ENCODE measurements at places on chromosomes 3 and 15.
A peak's percentile ranks its signal among the peaks of the same experiment; 100 is the strongest.

DNA sequence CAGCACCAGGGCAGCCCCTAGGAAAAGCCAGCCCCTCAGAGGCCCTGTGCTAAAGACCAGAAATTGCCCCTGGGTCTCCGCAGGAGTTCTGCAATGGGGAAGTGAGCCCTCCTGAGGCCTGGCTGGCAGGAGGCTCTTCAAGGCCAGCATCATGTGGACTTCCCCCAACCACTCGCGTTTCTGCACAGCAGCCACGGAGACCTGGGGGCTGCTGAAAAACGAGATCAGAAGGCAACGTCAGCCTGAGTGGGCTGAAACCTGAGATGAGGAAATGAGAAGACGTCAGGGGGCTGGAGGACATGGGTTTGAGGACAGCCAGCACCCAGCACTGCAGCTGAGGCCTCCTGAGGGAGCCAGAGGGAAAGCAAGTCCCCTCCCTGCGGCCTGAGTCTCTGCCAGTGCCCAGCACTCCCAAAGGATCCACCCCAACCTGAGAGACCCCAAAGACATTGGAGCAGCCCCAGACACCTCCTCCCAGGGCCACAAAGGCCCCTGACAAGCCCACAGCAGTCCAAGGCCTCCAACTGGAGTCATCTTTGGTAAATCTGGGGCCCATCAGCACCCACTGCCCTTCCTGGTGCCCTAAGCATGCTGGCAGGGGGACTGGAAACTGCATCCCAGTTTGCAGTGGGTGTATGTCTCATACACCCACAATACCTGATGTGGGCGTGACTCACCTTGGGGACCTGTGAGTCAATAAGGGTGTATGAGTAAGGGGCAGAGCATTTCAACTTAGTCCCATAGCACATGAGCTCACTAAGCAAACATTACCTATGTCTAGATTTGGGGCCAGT is 29.2 kb upstream of the CYP11A1 start:
- no peak for DNase-seq

- no peak for DNase-seq
These were observed 48.7 kb downstream of the ETV5 start for GRCh38 chr3:186060222-186060621.

DNA sequence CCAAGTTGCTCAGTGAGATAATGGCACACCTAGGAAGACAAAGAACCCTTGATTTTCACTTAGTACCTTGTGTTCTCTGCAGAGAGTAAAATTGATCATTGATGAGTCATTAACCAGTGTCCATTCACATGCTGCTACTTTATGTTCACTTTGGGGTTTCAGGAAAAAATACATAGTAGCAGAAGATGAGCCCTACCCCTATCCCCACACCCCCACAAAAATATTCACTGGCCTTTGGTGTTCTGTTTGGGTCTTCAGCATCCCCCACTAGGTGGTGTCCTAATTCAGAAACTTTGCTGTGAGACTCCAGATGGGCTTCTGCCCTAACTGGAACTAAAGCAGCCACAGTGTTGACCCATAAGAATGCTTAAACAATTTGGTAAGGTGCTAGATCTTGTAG is 178.8 kb downstream of the KLHL25 start:
- DNase-seq, result no peak

DNA sequence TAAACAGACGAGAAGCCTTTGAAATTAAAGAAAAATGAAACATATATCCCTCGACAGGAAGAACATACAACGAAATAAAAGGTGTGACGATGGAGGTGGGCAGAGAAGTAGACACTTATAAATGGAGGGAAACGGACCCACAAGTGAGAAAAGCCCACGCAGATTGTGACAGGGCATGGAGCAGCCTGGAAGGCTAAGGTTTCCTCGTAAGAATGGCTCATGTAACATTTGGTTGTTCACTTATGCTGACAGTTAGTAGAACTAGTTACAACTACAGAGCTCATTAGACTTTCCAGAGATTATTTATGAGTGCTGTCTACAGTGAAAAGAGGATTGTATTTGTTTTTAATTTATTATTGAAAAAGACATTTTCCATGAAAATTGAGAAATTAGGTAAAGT is 82.6 kb downstream of the NR1I2 start:
- DNase-seq, result no peak

GRCh38 chr3:70943886-70944285 is 631.4 kb upstream of the MDFIC2 start:
- no peak for DNase-seq

GRCh38 chr15:99955532-99955931 is 222.3 kb upstream of the LYSMD4 start:
- DNase-seq, result no peak

DNA sequence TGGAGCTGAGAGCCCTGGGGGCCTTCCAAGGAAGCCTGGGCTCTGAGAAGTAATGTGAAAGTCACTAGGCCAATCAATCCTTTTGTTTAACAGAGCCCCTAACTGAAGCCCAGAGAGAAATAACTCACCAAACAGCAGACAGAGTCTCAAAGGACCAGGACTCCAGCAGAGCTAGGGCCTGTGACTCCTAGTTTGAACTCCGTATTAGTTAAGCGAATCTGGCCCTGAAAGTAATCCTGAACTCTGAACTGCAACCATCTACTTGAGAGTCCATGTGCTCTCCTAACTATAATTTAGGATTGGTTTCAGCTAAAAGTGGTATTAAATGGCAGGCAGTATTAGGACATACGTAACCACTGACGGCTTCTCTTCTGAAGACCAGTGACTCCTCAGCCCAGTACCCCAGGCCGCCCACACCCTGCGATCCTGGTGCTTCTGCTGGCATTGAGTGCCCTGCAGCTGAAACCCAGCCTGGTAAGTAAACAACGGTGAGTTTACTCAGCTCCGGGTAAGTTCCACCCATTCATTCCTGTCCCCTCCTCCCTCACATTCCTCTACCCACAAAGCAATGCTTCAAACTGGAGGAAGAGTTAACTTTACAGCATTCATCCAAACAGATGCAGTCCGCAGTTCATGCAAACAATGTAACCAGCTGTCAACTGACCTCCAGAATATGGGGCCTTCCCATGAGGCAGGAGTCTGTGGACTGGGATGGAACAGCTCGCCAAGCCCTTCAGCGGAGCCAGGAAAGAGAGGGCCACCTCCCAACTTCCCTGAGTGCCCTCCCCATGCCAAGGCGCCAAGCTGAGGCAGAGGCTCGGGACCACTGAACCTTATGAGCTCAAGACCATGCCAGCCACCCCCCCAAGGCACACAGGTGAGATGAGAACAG is 7.3 kb downstream of the MYO5C start:
- peak; percentile 69 for DNase-seq

GRCh38 chr3:185120126-185120525 is 32.7 kb downstream of the C3orf70 start:
- DNase-seq, result no peak

- DNase-seq, result peak; percentile 91
These were observed 113.7 kb upstream of the RPL32 start for GRCh38 chr3:12954891-12955650.

DNA sequence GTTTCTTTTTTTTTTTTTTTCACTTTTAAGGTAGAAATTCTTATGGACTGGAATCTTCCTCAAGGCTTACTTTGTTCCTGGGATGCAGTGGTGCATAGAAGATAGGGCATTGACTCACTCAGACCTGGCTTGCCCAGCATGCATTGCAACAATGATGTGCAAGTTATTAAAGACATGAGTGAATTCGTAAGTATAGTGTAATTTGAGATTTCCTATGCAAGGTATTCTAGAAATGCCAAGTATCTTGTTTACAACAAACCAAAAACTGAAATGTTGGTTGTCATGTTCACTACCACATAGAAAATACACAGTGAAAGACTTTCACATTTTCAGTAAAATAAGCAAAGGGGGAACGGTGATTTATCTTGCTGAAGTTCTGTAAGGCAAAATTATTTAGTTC is 56.5 kb upstream of the FNDC3B start:
- no peak for DNase-seq

DNA sequence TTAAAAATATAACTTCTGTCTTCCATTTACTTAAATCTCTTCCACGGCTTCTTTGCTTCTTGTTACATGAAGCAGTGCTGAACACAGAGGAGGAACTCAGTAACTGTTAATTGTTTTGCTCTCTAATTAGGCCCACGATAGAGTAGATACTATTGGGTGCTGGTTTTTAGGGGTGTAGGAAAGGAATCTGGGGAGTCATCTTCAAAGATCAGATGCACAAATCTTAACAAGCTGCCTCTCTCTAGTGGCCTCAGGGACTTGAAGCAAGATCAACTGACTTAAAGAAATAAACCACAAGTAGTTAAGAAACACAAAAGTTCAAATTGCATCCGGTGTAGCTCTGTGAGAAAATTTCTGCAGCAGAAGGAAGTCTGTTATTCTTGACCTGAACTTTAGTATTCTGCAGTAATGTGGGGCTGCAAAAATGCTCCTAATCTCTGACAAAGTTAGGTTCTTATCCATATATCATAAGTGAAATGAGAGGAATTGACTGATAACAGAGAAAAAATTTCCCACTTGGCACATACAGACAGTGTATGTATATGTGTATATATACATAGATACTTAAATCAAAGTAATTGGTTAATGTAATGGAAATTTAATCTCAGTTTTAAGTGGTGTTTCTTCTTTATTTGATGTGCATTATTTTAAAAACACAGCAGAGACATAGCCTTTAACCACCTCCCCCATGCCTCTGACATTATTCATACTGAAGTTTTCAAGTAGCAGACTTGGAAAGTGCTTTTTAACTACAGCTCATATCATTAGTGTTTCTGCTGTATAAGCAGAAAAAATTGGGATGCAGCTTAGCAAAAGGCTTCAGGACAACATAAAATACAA is 51.8 kb downstream of the CHST2 start:
- DNase-seq, result no peak

GRCh38 chr3:141769221-141769894 is 6.2 kb downstream of the GRK7 start:
- DNase-seq, result no peak

- DNase-seq, result no peak
These were observed 62.1 kb upstream of the CRBN start for GRCh38 chr3:3241596-3241995.

GRCh38 chr15:37009288-37009687 is 91.1 kb downstream of the MEIS2 start:
- no peak for DNase-seq
